ENCODE measurements at places on chromosomes 6 and 20. TPM values are rescaled to one million over a fixed set of nuclear protein-coding genes. Genes with fewer than 3 reads are reported as not detected.

PKHD1 gene
- total RNA-seq = not detected

GNMT gene
- total RNA-seq = 0.32 TPM

PRSS16 gene
- not detected for total RNA-seq

DNA sequence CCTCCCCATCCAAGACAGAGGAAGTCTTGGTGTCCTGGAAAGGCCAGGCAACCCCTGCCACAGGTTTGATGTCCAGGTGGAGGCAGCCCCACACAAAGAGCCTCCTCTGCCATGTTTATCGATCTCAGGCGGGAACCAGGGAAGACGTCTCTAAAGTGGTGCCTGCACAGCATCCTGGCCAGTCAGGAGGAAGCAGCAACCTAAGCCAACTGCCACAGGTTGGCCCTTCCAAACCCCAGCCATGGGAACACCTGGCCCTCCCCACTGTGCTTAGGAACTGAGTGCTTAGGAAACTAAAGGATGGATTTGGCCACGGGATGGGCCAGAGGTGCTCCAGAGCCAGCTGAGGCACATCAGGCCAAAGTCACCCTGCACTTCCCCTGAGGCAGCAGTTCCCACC, 56.9 kb downstream of the CSE1L start:
- H3K36me3 ChIP-seq = peaks cover 42% of the 10 kb centered on the region
- no peak overlapping the region for H3K27ac ChIP-seq
- no peaks in the 10 kb centered on the region for H3K27me3 ChIP-seq
- H3K4me3 ChIP-seq = no peak overlapping the region
- H3K4me1 ChIP-seq = no peaks in the 10 kb centered on the region

DNA sequence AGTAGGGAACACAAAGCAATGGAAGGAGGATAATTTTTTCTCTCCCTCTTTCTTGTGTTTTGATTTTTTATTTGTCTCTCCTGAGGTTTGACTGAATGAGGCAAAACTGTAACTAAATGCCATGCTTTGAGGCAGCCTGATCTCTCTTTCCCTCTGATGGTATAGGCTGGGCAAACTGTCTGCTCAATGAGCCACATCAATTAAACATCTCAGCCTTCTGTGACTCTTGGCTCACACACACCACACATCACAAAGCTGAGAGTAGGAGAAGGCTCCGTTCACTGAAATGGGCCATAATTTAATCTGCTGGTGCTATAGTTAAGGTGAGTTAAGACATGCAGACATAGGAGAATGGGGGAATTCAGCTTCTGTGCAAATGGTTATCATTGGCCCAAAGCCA, 28.1 kb upstream of the SCGN start:
- H3K4me3 ChIP-seq = no peak overlapping the region
- no peaks in the 10 kb centered on the region for H3K36me3 ChIP-seq
- no peak for DNase-seq
- H3K27ac ChIP-seq = no peak overlapping the region

DNA sequence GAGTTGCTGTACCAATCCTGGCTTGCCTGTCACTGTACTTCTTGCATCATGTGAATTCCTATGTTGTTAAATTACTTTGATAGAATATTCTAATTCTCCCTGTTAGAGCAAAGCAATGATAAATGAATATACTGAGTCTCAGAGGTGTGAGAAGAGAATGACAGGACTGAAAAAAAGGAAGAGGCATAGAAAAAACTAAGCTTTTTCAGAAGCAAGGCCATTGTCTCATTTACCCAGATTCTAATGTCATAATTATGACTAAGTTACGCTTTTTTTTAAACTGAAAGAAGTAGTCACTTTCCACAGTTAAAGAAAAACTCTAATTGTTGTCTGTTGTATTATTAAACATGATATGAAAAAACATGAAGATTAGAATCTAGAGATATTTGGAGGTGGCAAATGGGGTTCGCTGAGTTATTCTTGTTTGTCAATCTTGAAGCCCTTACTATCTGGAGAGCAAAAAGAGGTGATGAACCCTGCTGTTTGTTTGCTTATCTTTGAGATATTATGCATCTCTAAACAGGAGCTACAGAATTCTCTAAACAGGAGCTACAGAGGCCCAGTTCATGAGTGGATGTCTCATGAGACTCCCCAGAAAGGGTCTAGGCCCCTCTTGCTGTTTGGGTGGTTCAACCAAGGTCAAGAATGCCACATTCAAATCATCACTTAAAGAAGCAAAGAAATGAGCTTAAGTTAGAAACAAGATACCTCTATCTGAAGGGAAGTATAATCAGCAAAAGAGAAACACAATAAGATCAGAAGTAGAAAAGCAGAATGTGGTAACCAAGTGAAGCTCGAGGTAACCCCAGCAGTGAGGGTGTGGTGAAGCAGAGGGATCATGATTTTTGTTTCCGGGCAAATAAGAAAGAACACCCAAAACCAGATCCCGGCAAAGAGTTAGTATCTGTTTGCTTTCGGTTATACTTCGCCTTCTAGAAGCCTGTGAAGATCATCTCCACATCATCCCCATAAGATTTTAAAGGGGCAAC, 33.3 kb upstream of the THEMIS start:
- no peaks in the 10 kb centered on the region for H3K27me3 ChIP-seq
- peaks cover 39% of the 10 kb centered on the region for H3K4me1 ChIP-seq
- no peak for DNase-seq
- H3K4me3 ChIP-seq = no peak overlapping the region
- no peak overlapping the region for H3K27ac ChIP-seq

DNA sequence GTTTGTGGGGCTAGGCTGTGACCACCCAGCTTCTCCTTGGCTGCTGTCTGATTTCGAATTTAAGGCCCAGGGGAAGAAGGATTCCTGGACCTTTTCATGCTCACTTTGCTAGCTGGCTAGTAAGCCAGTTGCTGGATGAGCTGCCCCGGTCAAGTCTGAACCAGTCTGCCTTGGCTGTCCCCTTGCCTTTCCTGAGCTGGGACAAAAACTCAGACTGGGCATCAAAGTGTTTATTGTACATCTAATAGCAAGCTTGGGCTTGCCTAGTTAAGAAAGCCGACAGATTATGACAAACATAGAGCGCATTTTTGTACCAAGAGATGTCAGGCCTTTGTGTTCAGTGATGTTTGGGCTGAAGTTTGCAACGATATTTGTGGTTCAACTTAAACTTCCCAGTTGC, 750 bp upstream of the PAK5 start:
- H3K4me1 ChIP-seq = no peaks in the 10 kb centered on the region
- H3K27ac ChIP-seq = no peak overlapping the region

- no peak for DNase-seq
- no peak overlapping the region for H3K4me3 ChIP-seq
- H3K27me3 ChIP-seq = no peaks in the 10 kb centered on the region
- H3K4me1 ChIP-seq = peaks cover 54% of the 10 kb centered on the region
Measured at GRCh38 chr20:43976547-43976946, 61.9 kb downstream of the TOX2 start.

DNA sequence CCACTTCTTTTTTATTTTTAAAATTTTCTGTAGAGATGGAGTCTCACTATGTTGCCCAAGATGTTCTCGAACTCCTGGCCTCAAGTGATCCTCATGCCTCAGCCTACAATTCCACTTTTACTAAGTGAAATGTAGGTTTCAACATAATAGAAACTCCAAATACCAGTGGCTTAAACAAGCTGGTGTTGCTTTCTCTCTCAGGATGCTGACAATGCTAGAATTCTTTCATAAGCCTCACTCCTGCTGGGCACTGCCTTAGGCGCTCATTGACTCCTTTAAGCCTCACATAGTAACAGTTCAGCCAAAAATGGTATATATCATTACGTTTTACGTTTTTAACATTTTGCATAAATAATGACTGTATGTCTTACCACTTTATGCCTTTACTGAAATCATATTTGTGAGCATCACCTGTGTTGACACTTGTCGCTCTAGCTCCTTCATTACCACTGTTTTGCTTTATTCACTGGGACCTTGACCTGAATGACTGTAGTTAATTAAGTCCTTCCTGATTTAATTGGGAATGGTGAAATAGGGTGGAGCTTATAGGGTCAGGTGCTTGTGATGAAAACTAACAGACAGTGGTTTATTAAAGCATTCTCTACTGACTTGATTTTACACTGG, 3.9 kb upstream of the CST9 start:
- peaks cover 9% of the 10 kb centered on the region for H3K4me1 ChIP-seq
- H3K36me3 ChIP-seq = no peaks in the 10 kb centered on the region
- no peak overlapping the region for H3K4me3 ChIP-seq
- DNase-seq = no peak
- H3K27ac ChIP-seq = no peak overlapping the region

DNA sequence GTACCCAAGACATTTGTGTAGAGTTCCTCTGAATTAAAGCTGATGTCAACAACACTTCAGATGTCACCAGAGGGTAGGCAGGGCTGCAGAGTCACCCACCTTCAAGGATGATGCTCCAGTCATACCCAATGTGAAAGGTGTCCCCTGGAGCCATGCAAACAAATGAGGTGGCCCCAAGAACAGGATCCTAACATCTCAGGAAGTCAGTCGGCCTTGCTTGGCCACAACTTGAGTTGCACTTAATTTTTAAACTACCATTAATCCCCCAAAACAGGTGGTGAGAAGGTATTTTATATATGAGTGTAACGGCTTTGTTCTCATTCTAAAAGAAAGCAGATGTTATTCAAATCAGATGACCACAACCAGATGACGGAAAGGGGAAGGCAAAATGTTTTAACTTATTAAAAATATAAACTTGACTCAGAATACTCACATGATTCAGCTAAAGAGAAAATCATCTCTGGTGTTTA, 21.1 kb upstream of the SERPINB1 start:
- DNase-seq = no peak
- no peak overlapping the region for H3K4me3 ChIP-seq
- no peak overlapping the region for H3K27ac ChIP-seq
- H3K4me1 ChIP-seq = peaks cover 30% of the 10 kb centered on the region

DNA sequence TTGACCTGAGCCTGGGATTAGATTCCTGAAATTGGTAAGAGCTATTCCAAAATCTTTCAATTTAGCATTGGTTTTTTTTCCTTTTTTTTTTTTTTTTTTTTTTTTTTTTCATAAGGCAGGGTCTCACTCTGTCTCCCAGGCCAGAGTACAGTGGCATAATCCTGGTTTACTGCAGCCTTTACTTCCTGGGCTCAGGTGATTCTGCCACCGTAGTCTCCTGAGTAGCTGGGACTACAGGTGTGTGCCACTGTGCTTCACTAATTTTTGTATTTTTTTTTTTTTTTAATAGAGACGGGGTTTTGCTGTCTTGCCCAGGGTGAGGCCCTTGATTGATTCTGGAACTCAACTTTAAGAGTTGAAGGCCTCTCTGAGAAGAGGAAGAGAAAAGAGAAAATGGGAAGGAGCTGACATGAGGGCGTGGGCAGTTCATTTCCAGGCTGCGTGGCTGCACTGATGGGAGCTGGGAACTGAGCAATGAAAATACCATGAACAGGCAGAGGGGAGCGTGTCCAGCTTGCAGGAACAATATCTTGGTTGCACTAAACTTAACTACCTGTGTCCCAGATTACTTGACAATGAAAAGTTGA, 24.6 kb downstream of the KDM1B start:
- no peaks in the 10 kb centered on the region for H3K27me3 ChIP-seq
- no peak overlapping the region for H3K4me3 ChIP-seq
- DNase-seq = no peak
- H3K4me1 ChIP-seq = no peaks in the 10 kb centered on the region
- peaks cover 20% of the 10 kb centered on the region for H3K36me3 ChIP-seq

GRCh38 chr6:11810854-11811643, 32.4 kb upstream of the ADTRP start:
- peaks cover 3% of the 10 kb centered on the region for H3K27me3 ChIP-seq
- H3K27ac ChIP-seq = no peak overlapping the region
- H3K4me3 ChIP-seq = no peak overlapping the region
- H3K4me1 ChIP-seq = peaks cover 30% of the 10 kb centered on the region
- no peak for DNase-seq
- H3K36me3 ChIP-seq = no peaks in the 10 kb centered on the region

DNA sequence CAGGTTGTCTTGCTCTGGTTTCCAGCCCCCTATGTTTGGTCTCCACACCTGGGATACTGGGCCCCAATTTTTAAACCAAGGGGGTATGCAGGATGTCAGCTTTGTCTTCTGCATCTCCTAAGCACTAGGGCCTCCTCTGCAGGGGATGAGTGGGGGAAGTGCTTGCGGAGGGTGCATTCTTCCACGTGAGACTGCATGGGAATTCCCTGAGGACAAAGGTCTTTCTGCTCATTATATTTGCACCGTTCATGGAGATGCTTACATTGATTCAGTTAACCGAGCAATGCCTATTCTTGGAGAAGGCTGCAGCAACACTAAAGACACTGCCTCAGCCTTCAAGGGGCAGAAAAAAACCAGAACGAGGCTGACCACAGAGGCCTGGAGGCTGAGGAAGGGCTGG, 45.4 kb downstream of the RAB44 start:
- DNase-seq = no peak
- H3K36me3 ChIP-seq = no peaks in the 10 kb centered on the region
- H3K27me3 ChIP-seq = peaks cover 14% of the 10 kb centered on the region
- peaks cover 13% of the 10 kb centered on the region for H3K4me1 ChIP-seq

GRCh38 chr6:52420668-52421358, 671 bp downstream of the EFHC1 start:
- peaks cover 39% of the 10 kb centered on the region for H3K4me1 ChIP-seq
- peak; percentile 24 for DNase-seq

GRCh38 chr6:144415014-144415413, 129.9 kb downstream of the UTRN start:
- peak overlapping the region; percentile 71 for H3K4me3 ChIP-seq
- H3K36me3 ChIP-seq = peaks cover 18% of the 10 kb centered on the region
- peaks cover 2% of the 10 kb centered on the region for H3K27me3 ChIP-seq
- DNase-seq = peak; percentile 82

Measured in HFFc6 (cell line).